ENCODE measurements at places on chromosomes 5 and 9.

GRCh38 chr5:121090822-121091221 is 626.7 kb downstream of the PRR16 start:
- DNase-seq: no peak

- DNase-seq: no peak
Measured at GRCh38 chr5:61301341-61302199, 30.5 kb upstream of the ZSWIM6 start.

DNA sequence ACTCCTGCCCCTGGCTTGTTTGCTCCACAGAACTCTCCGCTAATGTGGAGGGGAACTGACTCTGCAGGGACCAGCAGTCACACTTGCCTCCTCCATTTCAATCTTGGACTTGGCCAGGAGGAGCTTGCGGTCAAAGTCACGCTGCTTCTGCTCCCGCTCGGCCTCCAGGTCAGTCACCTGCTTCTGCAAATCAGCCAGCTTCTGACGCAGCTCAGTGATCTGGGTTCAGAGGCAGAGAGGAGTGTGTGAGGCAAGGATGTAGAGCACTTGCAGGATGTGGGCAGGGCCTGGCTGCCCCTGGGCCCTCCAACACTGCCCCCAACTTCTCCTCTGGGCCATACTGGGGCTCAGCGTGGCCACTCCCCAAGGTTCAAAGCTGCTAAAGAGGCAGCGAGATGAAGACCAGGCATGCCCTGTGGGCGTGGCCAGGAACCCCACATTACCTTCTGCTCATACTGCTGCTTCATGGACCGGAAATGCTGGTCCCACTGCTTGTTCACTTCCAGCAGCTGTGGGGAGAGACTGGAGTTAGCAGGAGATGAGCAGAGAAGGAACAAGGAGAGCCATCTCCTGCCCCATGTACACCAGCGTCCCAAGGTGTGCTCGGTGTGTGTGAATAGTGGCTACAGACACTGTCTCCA is 22.2 kb downstream of the GPX3 start:
- DNase-seq: no peak

- no peak for DNase-seq
Measured at GRCh38 chr5:5665225-5666075, 243.0 kb downstream of the ICE1 start.

DNA sequence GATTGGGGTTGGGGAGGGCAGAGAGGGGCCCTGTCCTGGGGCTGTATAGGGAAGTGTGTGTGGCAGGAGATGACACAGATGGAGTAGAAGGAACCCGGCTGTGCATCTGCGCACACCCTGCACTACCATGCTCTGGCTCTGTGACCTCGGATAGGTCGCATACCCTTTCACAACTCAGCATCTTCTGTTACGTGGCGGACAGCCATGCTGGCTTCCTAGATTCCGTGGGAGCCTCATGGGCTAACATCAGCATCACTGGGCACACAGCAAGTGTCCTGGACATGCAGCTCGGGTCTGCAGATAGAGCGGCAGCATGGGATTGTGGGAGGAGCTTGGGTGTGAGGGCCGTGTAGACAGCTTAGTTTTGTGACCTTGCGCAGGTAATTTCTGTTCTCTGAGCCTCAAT is 9.2 kb downstream of the ARPC5L start:
- DNase-seq: no peak

DNA sequence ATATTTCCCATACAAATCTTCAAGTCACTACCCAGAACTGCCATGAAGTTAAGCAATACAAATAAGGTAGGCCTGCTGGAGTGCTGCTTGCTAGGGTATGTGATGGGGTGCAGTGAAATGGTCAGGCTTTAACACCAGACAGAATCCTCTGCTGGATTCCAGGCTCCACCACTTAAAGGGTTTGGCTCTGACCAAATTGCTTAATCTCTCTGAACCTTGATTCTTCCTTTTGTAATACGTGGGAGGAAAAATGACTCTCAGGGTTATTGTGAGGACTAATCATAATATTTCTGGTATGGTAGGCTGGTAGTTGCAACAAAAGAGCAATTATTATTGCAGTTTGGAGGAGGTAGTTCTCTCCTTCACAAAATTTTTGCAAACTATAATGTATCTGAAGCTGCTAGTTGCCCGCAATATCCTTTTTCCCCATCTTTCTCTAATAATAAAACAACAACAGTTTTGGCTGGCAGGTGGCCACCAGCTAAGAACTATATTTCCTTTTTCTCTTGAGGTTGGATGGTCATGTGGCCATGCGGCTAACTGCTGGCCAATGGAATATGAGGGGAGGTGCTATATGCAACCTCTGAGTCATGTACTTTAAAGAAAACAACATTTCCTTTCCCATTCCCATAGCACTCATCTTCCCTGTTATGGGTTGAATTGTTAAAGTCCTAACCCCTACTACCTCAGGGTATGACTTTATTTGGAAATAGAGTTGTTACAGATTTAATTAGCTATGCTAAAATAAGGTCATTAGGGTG is 44.1 kb downstream of the CCL28 start:
- DNase-seq: no peak

Measured in activated CD4-positive, alpha-beta T cell treated with anti-CD3 and anti-CD28 coated beads for 1 hour (primary cell).